ENCODE measurements at places on chromosomes 1 and 21.
A peak's percentile ranks its signal among the peaks of the same experiment; 100 is the strongest.

- no peak for DNase-seq
These were observed 24.8 kb upstream of the GFI1 start for GRCh38 chr1:92511541-92511940.

GRCh38 chr21:37843191-37843590 is 73.1 kb downstream of the KCNJ6 start:
- DNase-seq, result no peak

GRCh38 chr1:167635156-167635648 is 5.2 kb downstream of the RCSD1 start:
- no peak for DNase-seq

- no peak for DNase-seq
These were observed 300.0 kb downstream of the BARHL2 start for GRCh38 chr1:90417126-90417525.

DNA sequence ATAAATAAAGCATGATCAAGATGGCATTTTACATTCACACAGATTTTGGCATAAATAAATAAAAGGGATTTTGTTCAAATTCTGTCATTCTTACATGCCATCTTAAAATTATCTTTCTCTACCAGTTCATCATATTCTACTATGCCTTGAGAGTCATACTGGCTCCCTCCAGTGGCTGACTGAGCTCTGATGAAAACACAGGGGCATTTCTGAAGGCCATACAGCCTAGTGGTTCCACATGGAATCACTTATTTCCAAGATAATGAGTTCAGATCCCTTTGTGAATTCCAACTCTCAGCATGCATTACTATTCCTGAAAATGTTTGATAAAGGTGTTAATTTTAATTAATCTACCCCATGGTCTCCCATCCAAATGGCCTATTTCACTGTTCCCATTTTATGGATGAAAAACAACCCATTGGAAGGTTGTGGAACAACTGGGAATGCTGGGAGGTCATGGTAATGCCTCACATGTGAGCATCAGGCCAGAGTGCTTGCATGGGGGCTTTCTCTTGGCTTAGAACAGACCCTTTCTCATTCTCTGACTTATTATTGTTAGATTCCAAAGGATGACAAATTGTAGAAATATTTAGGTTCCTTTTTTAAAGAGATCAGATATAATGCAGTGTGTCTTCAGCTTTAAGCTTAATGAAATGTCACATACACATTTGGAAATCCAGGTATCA is 622.4 kb upstream of the PKN2 start:
- DNase-seq, result no peak

DNA sequence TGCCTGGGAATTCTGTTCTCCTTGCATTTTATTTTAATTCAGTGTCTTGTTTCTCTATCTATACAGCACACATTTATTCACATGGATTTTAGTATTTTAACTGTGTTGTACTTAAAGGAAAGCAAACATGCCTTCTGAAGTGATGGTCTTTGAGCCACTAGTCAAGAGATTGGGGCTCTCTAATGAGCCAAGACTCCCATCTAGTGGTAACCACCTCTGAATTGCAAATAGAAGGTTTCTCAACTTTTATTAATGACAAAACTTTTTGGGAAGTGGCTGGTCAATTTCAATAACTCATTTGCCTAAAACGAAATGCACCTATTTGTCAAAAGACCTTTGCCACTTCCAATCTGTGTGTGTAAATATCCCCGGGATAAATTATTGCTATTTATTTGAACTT is 199.6 kb downstream of the LTN1 start:
- no peak for DNase-seq

DNA sequence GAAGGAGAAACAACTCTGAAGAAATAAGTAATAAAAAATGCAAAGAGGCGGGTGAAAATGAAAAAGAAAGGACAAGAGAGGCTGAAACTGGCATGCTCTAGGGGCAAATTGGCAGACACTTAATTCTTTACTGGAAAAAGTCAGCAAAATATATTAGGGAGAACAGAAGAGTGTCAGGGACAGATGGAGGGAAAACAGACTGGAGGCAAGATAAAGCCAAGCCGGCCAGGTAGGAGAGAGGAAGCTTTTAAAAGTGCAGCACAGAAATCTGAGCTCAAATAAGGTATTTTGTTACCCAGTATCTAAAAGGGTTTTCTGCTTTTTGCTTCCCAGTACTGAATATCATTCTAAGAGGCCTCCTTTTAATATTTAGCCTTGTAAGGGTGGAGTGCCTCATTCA is 339.3 kb downstream of the PAPPA2 start:
- no peak for DNase-seq

DNA sequence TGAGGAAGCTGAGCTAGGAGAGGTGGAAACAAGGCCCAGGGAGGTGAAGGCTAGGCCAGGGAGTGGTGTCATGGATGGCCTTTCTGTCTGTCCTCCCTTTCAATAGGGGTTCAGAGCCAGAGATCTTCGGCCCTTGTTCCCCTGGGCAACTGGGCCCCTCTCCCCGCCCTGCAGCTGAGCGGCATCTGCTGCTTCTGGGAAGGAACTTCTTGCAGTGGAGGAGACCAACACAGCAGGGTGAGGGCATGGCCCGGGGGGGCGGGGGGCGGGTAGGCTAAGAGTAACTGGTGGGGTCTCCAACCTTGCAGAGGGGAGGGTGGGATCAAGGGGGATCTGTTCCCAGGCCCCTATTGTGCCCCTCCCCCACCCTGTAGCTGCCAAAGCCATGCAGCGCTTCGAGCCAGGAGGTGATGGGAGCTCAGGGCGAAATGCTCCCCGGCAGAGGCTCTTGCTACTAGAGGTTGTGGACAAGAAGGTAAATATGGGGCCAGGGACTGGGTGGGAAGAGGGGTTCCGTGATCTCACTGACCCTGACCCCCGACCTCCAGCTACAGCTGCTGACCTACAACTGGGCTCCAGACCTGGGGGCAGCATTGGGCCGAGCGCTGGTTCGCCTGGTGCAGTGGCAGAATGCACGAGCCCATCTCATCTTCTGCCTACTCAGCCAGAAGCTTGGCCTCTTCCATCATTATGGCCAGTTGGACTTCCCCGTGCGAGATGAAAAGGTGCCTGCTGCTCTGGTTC is 11.7 kb downstream of the HYI start:
- no peak for DNase-seq

GRCh38 chr1:17016317-17016661 is 4.6 kb upstream of the ATP13A2 start:
- no peak for DNase-seq

GRCh38 chr1:234388094-234388493 is 14.8 kb downstream of the COA6 start:
- DNase-seq, result no peak

DNA sequence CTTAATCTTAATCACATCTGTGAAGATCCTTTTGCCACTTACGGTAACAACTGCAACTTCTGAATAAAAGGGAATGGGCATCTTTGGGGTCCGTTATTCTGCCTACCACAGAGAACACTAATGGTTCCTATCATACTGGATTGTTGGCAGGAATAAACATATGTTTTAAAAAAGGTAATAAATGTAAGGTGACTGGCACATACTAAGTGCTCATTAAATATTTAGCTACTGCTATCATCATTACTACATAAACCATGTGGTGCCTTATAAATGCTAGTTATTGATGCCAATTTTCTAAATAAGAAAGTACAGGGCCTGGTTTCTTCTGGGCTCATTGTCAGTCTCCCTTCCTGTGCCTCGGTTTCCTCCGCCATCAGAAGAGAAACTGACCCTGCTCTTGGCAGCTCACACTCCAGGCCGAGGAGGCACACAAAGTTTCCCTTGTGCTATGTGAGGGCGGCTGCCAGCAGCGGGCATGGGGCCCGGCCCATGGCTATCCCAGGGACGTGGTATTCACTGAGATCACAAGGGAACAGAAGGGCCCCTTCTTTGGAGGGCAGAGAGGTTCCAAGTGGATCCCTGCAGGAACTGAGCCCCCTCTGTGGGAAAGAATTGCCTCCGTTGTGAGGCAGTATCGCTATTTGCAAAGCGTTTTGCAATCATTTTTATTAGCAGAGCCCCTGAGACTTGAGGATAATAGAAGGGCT is 26.2 kb downstream of the NAV1 start:
- no peak for DNase-seq

- peak; percentile 78 for DNase-seq
These were observed at the start of gene PLEKHO1 for GRCh38 chr1:150149271-150150132. Gene PLEKHO1 (plus strand): TSS chr1:150149916. CDS start chr1:150150258, 342 bp downstream.

- DNase-seq, result no peak
These were observed 104.0 kb upstream of the OLIG2 start for GRCh38 chr21:32921632-32922230.

- no peak for DNase-seq
These were observed 47.4 kb upstream of the MTF2 start for GRCh38 chr1:93031711-93032110.

- no peak for DNase-seq
These were observed 119.5 kb upstream of the KRTAP19-8 start for GRCh38 chr21:31157756-31158155.

- no peak for DNase-seq
These were observed 13.6 kb upstream of the FMO4 start for GRCh38 chr1:171300401-171300800.

DNA sequence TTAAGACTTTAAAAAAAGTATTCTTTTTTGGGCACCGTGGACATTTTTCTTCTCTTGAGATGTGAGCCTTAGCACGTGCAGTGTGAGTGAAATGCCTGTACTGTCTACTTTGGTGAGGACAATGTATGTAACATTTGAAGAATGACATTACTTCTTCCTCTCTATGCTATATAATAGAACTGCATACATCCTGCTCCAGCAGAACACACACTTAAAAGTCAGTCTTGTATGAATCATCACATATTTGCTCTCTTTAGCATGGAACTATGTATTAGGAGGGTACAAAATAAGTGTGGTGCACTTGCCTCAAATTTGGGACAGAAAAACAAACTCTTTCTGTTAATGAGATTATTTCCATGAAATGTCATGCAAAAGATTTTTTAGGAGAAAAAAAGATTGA is 358.4 kb upstream of the SGIP1 start:
- no peak for DNase-seq

GRCh38 chr1:209885403-209886218 is 52.4 kb upstream of the SYT14 start:
- no peak for DNase-seq

DNA sequence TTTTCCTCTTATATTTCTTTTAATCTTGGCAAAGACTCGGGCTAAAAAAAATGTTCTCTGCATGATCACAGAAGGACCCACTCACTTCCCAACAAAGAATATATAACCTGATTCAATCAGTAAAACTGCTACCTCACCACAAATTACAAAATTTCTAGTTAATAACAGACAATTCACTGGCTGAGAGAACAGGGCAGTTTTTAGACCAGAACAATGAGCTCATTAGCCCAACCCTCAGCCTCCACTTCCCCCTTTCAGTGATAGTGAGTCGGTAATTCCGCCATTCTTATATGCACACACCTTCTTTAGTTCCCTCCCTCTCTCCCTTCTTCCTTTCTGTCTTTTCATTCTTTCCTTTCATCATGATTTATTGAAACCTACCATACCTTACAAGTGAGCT is 8.9 kb downstream of the SIPA1L2 start:
- DNase-seq, result no peak

DNA sequence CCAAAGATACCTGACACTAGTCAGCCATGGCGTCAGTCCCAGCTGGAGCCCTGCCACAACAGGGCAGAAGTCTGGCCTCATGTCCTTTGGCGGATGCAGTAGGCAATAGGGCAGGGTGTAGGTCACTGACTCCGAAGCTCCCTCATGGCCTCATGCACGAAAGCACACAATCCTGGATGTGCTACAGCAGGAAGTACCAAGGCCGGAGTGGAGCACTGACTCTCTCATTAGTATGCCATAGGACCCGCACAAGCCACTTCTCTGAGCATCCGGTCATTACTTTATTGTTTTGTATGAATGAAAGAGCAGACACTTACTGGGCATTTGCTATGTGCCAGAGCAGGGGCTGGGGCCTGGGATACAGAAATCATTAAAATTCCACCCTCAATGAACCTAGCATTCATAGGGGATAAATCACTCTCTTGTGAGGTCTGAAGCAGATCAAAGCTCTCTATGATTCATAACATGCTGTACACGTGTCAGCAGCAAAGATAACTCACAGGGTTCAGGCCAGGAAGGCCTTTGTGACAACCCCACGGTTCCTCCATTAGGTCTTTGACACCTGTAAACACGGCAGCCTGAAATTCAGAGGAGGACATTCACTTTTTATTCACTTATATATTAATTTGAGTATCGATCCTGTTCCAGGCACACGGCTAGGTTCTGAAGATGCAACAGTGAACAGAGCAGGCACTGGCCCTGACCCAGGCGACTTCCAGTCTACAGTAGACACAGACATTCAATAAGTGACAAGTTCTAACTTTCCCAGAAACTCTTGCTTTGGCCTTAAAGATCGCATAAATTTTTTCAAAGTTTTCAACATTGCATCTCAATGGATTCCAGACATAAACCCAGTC is 357.9 kb upstream of the USP24 start:
- DNase-seq, result no peak

- DNase-seq, result peak; percentile 24
These were observed 11.2 kb upstream of the CAPN2 start for GRCh38 chr1:223700942-223701637.

GRCh38 chr1:210244746-210245367 is 12.3 kb downstream of the SERTAD4 start:
- DNase-seq, result no peak

GRCh38 chr1:36024847-36025246 is 59.0 kb upstream of the TEKT2 start:
- no peak for DNase-seq

DNA sequence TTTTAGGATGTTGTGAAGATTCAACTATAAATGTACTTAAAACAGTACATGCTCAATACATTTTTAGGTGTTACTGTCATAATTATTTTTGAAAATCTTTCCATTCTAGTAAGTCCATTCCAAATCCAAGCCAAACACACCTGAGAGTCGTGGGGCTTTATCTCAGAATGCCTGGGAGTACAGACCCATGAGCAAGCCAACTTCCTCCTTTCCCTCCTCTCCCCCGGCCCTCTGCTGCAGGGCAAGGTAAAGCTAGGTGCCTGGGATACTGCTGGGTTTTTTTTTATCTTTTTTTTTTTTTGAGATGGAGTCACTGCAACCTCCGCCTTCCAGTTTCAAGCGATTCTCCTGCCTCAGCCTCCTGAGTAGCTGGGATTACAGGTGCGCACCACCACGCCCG is 16.5 kb downstream of the TMEM51 start:
- no peak for DNase-seq

GRCh38 chr1:117782056-117782455 is 147.4 kb downstream of the GDAP2 start:
- DNase-seq, result no peak

- no peak for DNase-seq
These were observed 406.5 kb downstream of the DUSP10 start for GRCh38 chr1:221335161-221336101.

- no peak for DNase-seq
These were observed 32.1 kb upstream of the FAM20B start for GRCh38 chr1:178993559-178993958.

- DNase-seq, result no peak
These were observed 44.2 kb downstream of the ELK4 start for GRCh38 chr1:205587581-205587980.

DNA sequence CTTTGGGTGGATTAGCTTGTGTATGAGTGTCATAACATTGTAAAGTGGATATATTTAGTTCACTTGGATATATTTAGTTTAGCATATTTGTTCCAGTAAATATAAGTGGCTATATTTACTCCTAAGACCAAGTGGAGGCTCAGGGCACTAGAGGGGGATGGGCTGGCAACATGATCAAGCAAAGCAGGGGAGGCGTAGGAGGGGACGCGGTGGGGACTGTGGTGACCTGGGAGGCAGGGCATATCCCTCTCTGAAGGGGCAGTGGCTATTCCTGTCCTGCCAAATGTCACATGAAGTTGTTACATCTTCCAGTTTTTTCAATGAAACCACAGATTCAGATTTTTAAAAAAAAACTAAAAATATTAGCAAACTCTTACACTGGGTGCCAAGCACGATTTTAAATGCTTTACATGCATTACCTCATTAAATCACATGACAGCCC is 51.9 kb upstream of the EDN2 start:
- DNase-seq, result no peak
